ENCODE measurements at places on chromosomes 1 and 21.

- no peak for DNase-seq
Measured at GRCh38 chr1:196577386-196577785, 30.9 kb downstream of the KCNT2 start.

DNA sequence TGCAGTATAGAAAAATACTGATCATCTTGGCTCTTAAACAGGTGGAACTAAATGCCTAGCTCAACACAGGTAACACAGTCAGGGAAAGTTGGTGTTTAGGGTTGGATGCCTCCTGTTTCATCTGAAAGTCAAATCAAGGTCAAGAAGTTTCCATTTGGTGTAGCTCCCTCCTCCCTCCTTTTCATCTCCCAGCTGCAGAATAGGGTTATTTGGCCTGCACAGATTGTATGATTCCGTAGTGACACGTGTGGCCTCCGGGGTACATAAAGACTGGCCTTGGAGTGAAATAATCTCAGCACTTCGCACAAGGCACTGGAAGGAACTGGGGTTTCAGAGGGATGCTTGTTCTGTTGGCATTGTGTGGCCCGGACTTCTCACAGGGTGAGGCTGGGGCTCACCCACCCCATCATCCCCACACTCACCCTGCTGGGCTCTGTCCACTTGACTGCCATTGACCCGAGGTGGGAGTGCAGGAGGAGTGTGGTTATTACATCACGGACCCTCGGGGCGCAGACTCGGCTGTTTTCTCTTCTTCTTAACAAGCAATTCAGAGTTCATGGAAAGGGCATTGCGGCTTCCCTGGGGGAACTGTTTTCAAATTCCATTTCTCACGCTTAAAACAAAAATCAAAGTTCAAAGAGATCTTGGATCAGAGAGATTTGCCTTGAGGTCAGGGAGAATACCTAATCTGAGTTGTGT is 18.4 kb downstream of the IGSF5 start:
- DNase-seq = no peak

GRCh38 chr1:211581526-211581925 is 2.6 kb upstream of the SLC30A1 start:
- DNase-seq = no peak

- no peak for DNase-seq
Measured at GRCh38 chr21:46051821-46052675, 45.9 kb upstream of the COL6A2 start.

DNA sequence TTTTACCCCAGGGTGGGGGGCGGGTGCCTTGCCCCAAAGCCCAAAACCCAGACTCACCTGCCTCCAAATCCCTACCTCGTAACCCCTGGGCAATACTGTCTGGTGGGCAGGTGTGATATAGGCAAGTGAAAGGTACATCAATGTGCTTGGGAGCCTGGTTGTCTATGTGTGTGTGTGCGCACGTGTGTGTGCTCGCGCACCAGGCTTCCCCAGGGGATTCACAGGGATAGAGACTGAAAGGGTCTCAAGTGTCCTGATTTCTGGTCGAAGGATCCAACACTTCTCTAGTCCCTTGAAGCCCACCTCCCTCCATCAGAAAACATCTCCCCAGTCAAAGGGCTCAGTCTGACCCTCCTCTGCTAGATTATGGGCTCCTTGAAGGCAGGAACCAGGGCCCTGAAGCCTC is 28.9 kb upstream of the EPB41 start:
- DNase-seq = no peak
